ENCODE measurements at places on chromosomes 1 and 21. TPM values are rescaled to one million over a fixed set of nuclear protein-coding genes. Genes with fewer than 3 reads are reported as not detected.

Gene TRIM17
- 0.95 TPM for total RNA-seq

DNA sequence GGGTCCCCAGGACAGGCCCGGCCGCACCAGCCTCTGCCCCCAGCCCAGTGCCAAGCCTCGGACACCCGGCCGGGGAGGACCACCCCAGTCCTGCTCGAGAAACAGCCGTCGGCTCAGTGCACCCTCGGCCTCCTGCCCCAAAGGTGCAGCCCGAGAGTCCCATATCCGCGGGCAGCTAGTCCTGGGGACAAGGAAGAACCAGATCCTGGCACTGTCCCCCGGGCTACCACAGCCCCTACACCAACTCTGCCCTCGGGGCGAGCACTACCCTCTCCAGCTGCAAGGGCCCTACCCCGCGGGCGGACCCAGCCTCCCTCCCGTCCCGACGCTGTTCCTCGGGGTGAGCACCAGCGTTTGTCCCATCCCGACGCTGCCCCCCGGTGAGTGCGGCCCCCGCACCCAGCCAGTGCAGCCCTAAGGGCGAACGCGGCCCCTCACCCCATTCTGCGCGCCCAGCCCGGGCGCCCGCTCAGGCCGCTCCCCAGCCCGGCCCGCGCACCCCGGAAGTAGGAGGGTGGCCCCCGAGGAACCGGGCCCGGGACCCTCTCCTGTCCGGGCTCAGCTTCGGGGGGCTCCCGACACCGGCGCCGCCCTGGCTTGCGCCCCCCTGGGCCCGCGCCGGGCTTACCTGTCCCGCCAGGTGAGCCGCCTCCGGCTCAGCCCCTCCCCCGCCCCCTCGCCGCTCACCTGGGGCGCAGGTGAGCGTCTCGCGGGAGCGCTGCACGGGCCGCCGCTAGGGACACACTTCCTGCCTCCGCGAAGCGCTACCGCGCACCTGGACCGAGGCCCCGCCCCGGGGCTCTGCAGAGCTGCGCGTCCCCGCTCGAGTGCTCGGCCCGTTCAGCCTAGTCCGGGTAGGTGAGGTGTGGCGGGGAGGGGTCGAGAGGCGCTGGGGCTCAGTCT lies at the start of gene KDF1:
TSS of gene KDF1 (minus strand) at position 747 of the 903 bp plus-strand sequence. CDS start 8,088 bp downstream, outside the sequence.
- no peak for DNase-seq

Gene EFNA1
- 15.5 TPM for total RNA-seq

GRCh38 chr1:234239515-234239914 lies 133.7 kb upstream of the COA6 start:
- DNase-seq = no peak

Gene PTCH2
- total RNA-seq = 2.8 TPM

- DNase-seq = no peak
Observed at GRCh38 chr1:151763990-151764389, 694 bp upstream of the MRPL9 start.

- no peak for DNase-seq
Observed at GRCh38 chr1:112748396-112748795, 33.3 kb upstream of the PPM1J start.

- DNase-seq = peak; percentile 52
Observed at GRCh38 chr1:47643306-47644211, 205.7 kb downstream of the FOXD2 start.

Gene MTOR
- total RNA-seq = 38.1 TPM
